Activated CD4-positive, alpha-beta T cell treated with anti-CD3 and anti-CD28 coated beads, Interleukin-2, amount 50 U/mL, for 24 hours (primary cell): ENCODE measurements at places on chromosomes 11 and 22.

GRCh38 chr11:30585125-30585891 lies 845 bp downstream of the MPPED2 start:
- no peak for DNase-seq

DNA sequence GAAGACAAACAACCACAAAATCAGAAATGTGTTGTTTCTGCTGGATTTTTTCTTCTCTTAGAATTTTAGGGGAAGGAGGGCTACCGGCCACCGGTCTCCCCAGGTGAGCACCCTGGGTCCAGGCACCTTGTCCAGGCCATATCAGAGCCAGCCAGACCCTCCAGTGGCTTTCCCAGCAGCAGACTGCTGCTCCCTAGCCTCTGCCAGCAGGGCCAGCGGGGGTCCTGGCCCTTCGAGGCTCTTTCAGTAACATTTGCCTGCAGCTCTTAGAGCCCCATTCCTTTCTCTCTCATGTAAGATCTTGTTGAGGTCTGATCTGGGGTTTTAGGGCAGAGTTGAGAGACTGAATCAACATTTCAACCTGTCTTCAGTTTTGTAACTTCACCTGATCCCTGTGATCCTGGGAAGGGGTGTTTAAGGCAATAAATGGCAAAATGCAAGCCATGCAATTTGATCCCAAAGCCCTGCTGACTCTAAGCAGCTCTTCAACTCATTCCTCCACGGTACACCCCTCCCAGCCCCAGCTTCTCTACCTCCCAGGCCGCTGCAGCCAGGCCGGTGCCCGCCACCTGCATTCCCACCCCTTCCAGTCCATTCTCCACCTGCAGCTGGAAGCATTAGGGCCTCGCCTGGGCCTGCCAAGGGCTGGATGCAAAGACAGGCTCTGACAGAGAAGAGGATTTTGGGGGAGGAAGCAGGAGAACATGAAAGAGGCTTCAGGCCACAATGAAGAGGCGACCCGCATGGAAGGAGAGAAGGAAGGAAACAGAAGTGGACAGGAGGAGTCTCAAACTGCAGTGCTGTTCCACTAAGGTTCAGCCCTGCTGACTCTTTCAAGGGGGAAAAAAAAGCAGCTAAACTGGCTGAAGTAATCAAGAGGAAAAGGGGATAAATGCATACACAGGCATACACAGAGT lies 113.0 kb upstream of the FGF3 start:
- DNase-seq: no peak

DNA sequence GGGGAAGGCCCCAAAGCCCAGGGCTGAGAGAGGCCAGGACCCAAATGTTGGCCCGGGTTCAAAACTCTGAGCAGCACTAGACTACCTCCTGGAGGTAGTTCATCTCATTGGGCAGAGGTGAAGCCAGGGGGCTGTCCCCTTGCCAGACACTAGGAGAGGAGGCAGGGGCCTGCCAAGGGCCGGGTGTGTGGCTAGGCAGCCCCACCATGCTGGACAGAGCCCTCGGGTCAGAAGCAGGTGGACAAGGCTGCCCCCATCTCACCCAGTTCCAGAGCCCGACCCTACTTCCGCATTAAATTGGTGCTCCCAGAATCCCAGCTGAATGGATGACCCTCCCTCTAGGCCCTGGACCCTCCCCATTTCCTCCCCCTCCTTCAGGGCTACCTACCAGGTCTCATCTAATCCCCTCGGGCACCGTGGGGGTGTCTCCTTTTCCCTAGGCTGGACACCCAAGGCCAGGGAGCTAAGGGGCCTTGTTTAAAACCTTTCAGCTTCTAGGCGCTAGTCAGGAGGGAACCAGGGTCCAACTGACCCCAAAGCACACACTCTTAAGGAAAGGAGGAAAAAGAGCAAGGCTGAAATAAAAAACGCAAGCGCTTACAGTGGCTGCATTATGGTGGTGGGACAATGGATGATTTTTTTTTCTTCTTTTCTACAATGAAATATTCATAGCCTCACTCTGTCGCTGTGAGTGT lies 72.1 kb upstream of the TCF20 start:
- DNase-seq: no peak

- no peak for DNase-seq
Measured at GRCh38 chr22:38775656-38776055, 18.3 kb downstream of the DNAL4 start.

DNA sequence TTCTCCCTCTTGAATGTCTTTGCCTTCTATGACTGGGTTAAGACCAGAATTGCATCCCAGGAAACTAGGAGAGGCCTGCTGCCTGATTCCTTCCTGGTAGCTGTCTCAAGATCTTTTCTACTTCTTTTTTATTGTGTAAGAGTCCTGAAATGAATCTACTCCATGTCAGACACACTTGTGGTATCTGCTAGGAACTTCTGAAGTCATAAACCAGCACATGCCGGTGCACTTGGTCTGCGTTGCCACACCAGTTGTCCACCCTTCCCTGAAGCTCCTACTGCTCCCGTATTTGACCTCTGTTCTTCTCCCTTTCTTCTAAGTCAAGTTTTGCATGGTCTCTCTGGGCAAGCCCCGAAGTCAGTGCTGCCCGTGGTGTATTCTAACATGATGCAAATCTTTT lies 644.2 kb downstream of the ETS1 start:
- no peak for DNase-seq

DNA sequence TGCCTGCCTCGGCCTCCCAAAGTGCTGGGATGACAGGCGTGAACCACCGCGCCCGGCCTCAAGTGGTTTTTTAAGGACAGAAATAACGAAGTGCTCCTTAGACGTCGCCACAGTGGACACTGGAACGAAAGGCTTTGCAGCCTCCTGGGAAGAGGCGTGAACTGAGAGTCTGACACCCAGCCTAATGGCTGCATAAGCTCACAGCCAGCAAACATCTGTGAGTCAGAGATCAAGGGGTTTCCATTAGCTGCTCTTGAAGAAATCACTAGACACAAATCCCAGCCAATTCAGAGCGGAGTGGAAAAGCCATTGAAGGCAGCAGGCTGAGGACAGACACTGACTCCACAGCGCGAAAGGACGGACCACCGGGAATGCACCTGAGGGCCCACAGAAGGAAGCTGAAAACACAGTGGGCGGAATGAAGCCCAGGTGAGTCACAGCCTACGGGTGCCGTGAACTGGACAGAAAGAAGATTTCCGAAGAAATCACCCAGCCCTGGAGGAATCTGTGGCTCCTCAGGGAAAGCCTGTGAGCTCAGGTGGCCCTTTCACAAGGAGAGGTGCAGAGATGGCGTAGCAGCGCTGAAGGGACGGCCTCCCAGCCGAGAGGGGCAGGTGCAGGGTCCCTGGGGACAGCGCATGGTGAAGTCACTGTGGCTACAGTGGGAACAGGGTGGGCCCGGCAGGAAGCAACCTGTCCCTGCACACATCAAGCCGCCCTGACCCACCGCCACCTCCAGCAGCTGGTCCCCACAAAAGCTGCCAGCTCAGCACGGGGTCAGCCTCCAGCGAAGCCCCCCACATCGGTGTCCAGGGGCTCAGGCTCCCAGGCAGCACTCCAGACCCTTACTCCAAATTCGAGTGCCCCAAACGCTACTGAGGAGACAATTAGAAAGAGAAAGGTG lies 11.6 kb downstream of the LMNTD2 start:
- DNase-seq: no peak

GRCh38 chr22:19055801-19056200 lies 66.4 kb downstream of the DGCR2 start:
- DNase-seq: no peak

DNA sequence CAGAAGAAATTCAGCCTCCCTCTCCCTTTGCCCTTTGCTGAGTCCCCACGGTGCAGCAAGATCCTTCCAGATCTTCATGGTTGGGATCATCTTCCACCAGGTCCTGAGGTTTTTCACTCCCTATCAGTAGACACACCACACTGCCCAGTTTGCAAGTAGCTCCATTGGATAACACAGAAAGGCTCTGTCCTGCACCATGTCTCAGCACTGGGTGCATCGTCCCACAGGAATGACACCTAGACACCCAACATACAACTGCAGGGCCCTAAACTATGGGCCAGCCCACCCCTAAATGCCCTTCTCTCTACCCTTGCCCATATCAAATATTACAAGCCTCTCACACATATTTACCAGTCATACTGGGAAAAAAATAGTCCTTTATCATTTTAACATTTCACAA lies 9.4 kb downstream of the KLHL22 start:
- no peak for DNase-seq

GRCh38 chr11:70519117-70519516 lies 120.8 kb downstream of the CTTN start:
- no peak for DNase-seq

- DNase-seq: no peak
Measured at GRCh38 chr11:76230392-76230791, 24.1 kb upstream of the WNT11 start.

DNA sequence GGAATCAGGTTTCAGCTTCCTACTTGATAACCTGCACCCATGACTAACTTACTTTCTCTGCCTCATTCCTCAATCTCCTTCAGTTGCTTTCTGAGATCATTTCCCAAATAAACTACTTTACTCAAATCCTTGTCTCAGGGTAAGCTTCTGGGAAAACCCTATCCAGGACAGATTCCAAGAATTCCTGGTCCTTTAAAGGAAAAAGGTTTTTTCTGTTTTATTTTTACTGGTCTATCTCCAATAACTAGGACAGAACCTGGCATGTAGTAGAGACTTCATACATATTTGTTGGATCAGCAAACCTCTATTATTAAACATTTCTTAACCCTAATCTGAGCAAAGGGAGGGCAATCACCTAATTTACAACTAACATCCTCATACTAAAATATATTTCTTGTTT lies 910.5 kb upstream of the CHORDC1 start:
- no peak for DNase-seq

DNA sequence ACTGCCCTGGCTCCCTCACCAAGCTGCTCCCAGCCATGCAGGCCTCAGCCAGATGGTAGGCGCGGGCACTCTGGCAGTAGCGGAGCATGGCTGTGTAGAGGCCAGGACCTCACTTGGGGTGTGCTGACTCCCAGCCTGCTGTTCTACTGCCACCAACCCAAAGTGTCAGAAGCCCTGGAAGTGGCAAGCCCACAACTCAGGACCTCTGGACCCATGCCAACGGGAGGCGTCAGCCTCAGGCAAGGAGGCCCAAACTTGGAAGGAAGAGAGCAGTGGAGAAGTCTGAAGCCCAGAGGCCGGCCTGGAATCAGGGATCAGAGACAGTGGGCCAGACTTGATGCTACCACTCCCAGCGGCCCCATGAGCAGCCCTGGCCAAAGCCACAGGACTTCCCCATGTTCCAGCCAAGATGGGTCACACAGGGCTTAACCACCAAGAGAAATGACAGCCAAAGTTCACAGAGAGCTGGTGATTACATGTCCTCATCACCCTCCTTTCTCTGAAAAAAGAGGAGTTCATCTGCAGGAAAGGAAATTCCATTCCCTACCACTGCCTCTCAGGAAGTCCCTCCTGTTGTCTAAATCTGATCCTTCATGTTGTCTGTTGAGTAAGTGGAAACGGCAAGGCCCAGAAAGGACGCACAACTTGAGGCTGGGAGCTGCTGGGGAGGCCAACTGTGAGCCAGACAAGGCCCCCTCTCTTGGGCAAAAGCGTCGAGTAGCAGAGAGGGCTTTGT lies 4.4 kb downstream of the ARRB1 start:
- no peak for DNase-seq

DNA sequence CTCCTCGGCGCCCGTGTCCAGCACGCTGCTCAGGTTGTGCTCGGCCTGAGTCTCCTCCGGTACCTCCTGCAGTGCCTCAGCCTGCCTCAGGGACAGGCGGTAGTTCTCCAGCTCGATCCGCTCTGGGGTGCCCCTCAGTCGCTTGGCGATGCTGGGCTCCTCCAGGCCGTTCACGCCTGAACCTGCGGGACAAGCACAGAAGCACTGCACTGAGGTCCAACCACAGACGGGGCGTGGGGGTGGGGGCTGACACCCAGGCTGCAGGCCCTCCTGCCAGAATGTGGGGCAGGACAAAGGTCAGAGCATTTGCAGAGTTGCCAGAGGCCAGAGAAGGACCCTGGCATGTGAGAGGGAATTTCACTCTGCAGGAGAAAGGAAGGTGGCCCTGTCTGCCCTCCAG lies 67.6 kb upstream of the BID start:
- DNase-seq: no peak

DNA sequence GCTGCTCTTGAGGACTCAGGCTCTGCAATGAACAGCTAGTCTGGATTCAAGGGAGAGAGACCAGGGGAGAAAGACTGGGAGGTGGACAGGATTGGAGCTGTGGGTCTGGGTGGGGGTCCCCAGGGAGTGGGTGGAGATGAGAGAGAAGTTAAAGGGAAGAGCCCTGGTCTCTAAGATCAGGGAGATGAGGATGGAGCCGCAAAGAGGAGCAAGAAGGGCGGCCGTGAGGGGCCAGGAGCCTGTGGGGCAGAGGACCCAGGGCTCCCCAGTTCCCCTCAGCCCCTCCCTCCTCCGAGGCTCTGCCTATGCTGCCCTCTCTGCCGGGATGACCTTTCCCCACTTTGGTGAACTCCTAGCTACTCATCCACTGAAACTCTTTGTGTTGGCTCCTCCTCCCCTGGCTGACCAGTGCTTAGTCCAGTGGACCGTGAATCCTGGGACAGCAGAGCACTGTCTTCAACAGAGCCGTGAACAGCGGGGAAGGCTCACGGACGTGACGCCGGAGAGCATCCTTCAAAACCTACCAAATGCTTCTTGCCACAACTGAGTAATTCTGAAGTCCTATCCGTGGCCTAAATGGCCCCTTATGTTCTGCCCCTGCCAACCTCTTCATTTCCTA lies 16.4 kb upstream of the RFPL3 start:
- DNase-seq: no peak

GRCh38 chr11:116911976-116912734 lies 74.7 kb upstream of the APOA1 start:
- no peak for DNase-seq

DNA sequence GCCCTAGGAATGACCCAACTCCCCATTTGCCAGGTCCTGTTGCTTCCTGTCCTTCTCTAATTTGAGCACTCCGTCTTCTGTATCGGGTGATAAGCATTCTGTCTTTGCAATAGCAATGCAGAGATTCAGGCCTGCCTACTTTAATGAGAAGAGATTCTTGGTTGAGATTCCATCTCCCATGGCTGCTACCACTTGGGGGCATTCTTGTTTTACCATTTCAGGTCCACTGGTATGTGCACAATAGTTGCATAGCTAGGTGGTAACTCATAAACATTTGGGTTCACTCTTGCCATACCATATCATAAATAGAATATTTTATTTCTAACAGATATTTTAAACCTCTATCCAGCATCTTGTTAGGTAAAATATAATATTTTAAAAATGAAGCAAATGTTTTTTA lies 34.4 kb upstream of the CALCB start:
- DNase-seq: no peak

- no peak for DNase-seq
Measured at GRCh38 chr11:121240650-121241303, 51.8 kb upstream of the SC5D start.
